ENCODE measurements at places on chromosomes 3 and 15. TPM values are rescaled to one million over a fixed set of nuclear protein-coding genes. Genes with fewer than 3 reads are reported as not detected.
A peak's percentile ranks its signal among the peaks of the same experiment; 100 is the strongest.

DNA sequence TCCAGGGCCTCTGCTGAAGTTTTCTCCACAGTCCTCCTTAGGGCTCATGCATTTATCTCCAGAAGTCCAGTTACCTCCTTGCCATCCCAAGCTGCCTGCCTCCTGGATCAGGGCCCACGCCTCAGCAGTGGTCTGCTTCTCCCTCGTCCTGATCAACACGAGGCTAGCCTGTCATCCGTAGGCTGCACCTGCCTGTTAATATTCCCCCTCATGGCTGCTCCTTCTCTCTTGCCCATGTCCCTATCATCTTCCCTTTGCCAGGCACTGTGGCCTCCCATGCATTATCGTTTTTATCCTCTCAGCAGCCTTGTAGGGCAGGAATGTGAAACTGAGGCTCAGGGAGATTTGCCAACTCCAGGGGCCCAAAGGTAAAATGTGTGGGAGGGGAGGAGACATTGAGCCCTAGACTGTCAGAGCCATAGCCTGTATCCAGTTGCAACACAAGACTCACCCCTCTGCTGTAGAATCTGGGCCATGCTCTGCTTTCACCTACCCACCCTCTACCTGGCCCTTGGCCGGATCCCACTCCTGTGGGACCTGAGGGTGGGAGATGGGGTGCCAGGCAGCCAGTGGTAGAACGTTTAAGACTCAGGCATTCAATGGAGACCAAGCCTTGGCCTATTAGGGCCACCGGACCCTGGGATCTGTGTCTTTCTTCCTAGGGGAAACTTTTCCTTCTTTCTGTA, 4.6 kb downstream of the GRM2 start:
- no peak for DNase-seq

- no peak for DNase-seq
Measured at GRCh38 chr3:185504636-185505035, 5.8 kb upstream of the TMEM41A start.

ALPK3 gene
- 54.5 TPM for total RNA-seq

- no peak for DNase-seq
Measured at GRCh38 chr3:7290077-7290825, 429.3 kb downstream of the GRM7 start.

DNA sequence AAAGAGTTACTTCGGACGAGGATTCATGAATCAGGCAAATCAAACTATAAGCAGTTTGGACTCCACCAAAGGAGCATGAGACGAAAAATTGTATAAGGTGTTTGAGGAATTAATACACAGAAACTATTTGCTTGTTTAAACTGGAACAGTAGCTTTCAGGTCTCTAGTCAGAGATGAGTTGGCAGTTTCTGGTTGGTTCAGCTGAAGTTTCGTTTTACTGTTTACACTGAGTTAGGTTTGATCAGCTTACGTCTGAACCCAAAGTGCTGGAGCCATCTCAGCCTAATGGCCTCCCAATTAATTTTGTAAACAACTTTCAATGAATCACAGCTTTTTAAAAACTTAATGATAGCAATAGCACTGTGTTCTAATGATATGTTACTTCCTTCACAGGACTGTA, 703.7 kb downstream of the NLGN1 start:
- no peak for DNase-seq

DNA sequence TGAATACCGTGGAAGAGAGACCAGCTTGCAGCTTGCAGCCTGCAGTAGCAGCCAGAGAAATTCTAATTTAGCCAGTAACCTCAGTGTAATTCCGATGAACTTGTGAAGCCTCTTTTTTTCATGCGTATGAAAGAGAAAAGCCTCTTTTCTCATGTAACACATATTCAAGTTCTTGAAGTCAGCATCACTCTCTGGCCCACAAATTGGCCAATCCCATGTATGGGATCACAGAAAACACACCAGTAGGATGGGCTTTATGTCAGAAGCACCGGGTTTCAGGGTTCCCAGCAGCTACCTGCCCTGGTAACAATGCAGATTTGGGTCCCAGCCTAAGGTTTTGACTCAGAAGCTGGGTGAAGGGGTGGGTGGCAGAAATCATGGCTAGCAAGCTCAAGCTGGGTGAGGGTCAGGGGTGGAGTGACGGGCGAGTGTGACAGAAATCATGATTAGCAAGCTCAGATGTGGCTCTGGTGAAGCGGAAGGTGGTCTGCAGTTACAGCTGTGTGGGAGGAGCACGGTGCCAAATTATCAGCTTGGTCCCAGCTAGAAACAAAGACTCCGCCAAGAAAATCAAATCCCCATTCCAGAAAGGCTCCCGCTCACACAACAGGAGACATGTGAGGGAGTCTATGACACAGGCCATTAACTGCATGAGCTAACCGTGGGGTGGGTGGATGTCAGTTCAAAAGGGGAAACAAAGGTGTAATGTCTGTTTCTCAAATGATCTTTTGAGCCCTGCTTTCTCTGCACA, 86.6 kb downstream of the SNRK start:
- DNase-seq = peak; percentile 14

- DNase-seq = no peak
Measured at GRCh38 chr3:30320392-30320791, 286.0 kb upstream of the TGFBR2 start.

DNA sequence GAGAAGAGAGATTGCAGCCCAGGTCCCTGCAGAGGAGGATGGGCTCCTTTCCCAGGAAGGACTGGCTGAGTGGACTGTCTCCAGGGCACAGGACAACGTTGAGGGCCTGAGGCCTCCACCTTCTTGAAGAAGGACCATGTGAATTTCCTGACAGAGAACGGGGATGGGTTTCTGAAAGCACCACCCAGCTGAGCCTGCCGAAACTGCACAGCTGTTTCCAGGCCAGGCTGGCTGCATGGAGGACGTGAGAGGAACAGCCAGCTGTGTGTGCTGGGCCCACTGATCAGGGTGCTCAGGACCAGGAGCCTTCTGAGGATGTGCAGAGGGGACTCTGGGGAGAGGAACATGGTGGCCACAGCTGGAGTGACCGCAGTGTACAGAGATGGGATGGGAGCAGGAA, 39.2 kb downstream of the HMCES start:
- DNase-seq = no peak

DNA sequence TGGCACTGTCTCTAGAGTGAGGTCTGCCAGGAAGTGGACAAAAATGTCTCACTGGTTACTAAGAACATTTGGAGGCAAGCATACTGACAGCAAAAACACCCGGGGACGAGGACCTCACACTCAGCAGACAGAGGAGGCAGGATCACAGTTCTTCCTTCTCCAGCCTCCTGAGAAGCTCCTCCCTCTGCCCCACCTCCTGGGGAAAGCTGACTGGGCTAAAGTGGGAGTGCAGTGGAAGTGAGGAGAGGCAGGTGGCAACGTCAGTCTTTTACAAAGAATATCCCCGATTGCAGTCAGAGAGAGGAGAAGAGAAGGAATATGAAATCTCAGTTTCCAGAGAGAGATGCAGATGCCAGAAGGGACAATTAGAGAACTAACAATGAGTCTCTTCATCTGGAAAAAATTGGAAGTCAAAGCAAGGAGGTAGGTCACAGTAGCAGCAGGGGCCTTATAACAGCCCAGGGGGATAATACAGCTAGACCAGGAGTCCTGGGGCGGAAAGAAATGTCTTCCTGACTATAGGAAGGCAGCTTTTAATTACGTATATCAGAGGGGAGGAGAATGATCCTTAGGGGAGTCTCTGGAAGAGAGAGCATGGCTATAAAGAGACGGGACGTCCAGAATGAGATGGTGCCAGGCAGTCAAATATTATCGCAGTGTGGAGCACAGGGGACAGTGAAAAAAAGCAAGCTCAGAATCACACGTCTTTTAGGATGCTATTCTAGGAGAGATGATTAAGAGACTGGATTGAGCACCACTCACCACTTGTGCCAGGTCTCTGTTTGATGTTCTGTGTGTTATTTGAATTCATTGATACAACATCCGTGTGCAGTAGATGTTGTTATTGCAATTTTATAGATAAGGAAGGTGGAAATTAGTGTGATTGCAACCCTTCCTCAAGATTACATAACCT, 47.2 kb downstream of the LEO1 start:
- DNase-seq = no peak

ILDR1 gene
- 3.7 TPM for total RNA-seq

DNA sequence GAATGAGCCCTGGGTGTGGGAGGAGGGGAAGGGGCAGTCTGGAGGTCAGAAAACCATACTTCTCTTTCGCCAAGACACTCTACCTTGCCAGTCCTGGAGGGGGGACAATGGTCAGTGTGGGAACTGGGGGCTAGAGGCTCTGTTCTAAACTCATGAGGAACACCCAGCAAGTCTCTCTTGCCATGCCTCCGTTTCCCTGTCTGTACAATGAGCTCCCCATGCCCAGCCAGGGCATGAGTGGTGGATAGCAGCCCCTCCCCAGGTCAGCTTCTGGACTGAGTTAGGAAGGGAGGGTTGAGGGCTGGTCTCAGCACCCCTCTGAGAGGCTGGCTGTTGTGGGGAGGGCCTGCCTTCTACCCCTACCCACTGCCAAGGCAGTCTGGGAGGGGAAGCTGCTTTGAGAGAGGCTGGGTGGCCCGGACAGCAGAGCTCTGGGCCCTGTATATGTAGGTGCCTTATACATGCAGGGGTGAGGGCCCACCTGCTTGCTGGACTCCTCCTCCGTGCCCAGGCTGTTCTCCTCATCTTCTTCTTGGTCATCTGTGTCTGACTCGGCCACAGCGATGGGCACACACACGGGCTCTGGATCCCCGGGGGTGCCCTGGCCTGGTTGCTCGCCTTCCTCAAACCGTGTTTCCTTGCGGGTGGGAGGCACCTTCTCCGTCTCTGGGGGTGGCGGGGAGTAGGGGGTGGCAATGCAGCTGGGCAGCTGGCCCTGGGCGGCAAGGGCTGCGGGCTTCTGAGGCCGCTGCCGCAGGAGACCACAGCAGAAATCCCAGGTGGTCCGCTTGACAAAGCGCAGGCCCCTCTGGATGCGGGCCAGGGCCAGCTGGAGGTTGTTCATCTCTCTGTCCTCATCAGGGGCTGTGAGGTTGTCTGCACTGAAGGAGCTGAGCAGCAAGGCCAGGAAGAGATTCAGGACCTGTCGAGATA, 68.8 kb downstream of the SCN5A start:
- DNase-seq = no peak

DNA sequence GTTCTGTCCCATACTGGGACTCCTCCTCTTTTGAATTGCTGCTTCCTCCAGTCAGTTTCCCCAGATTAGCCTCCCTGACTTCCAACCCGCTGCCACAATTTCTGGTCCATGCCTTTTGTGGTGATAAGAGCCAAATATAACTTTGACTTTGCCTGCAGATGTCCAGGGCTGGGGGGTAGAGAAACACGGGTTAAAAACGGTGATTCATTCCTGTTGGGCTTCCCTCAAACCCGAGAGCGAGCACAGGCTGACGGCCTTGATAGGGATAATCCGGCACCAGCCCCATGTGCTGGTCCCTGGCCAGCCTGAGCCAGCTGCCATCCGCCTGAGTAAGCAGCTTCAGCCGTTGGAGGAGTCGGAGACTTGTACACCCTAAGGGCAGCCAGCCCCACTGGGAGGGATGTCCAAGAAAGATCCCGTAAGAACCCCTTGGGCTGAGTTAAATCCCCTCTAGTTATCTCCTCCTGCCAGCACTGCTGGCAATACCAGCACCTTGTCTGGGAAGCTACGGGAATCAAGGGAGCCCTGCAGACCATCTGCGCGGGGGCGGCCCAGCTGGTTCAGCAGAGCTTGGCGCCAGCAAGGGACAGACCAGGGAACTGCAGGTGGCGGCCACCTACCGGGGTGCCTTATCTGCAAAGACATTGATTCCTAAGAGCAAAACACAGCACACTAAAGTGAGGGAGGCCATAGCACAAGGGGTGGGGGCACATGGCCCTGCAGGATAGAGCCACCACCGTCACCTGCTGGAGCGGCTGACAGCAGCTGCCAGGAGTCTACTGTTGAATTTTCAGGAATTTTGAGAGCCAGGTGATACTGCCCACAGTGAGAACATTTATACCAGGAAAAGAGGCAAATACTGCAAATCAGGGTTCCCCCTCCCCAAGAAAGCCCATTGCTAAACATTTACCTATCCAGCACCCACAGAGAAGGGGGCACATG, 18.1 kb downstream of the CSPG4 start:
- DNase-seq = peak; percentile 75

GRCh38 chr15:92101708-92102394, 248.3 kb downstream of the SLCO3A1 start:
- no peak for DNase-seq

- no peak for DNase-seq
Measured at GRCh38 chr3:136171097-136171542, 25.0 kb downstream of the MSL2 start.

GRCh38 chr15:81520480-81520879, 146.5 kb upstream of the TMC3 start:
- no peak for DNase-seq

GRCh38 chr3:63462732-63463131, 184.6 kb downstream of the SYNPR start:
- no peak for DNase-seq

- DNase-seq = no peak
Measured at GRCh38 chr3:80395023-80395422, 627.2 kb upstream of the ROBO1 start.

GRCh38 chr15:67198157-67198754, 56.2 kb downstream of the AAGAB start:
- no peak for DNase-seq

- no peak for DNase-seq
Measured at GRCh38 chr15:39786447-39787056, 3.9 kb upstream of the FSIP1 start.

DNA sequence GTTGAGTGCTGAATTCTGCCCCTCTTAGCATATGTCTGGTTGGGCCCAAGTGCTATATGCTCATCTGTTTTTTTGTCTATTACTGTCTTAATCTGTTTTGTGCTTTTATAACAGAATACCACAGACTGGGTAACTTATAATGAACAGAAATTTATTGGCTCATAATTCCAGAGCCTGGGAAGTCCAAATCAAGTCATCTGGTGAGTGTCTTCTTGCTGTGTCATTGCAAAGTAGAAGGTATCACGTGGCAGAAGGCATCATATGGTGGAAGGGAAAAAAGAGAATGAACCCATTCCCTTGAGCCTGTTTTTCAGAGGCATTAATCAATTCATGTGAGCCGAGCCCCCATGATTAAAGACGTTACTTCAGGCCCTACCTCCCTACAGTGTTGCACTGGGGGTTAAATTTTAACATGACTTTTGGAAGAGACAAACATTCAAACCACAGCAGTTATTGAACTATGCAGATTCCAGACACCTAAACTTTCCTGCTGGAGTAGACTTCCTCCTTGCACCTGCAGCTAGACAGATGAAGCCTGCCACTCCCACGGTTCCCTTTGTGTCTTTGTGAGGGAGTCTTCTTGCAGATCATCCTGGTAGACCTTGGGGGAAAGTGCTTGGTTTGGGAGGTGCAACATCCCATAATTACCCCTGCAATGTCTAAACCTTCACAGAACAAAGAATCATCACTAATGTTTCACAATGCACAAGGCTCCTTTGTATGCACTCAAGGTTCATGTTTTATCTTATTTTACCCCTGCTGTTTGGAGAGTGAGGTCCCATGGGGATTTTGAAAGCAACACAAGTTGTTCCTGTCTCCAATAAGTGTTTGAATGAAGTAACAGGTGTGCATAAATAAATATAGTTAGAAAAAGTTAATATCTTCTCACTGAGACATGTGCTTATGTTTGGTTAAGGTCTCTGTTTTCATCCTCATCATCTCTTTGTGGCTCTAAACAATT, 64.7 kb upstream of the XCR1 start:
- DNase-seq = no peak

GRCh38 chr15:100721758-100722550, 119.6 kb downstream of the ASB7 start:
- DNase-seq = peak; percentile 100

Data from kidney epithelial cell (primary cell).